ENCODE measurements at places on chromosomes 12 and 14. TPM values are rescaled to one million over a fixed set of nuclear protein-coding genes. Genes with fewer than 3 reads are reported as not detected.
A peak's percentile ranks its signal among the peaks of the same experiment; 100 is the strongest.

The ZBTB25 gene
- 30.4 TPM for total RNA-seq

The TRPV4 gene
- not detected for total RNA-seq

The HHIPL1 gene
- 0.39 TPM for total RNA-seq

The NINJ2 gene
- total RNA-seq, result 3.0 TPM

The TCL1B gene
- not detected for total RNA-seq

The ASIC1 gene
- 12.4 TPM for total RNA-seq

The B4GALNT1 gene
- 2.5 TPM for total RNA-seq

The KRT75 gene
- not detected for total RNA-seq

The TSPAN11 gene
- total RNA-seq, result 0.07 TPM

The TMEM117 gene
- total RNA-seq, result 1.3 TPM

The PRKAG1 gene
- 79.3 TPM for total RNA-seq

The ASCL1 gene
- total RNA-seq, result not detected

DNA sequence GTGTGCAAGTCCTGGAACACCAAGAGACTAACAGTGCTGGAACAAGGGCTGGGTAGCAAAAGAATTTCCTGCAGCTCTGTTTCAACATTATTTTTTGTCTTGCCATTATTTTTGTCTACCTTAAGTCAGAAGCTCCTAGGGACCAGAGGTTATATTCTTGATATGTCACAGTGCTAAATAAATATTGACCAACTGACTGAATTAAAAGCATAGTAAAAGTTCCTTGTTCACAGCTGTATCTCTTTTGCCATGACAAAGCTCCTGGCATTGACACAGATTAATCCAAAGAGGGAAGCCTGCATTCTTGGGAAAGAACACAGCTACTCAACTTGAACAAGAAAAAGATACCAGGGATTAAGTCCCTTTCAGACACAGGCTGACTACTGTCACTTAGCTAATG lies 136.5 kb downstream of the SPTSSA start:
- no peaks in the 10 kb centered on the region for H3K27me3 ChIP-seq
- no peaks in the 10 kb centered on the region for H3K4me1 ChIP-seq
- no peak for DNase-seq
- no peak overlapping the region for H3K4me3 ChIP-seq

DNA sequence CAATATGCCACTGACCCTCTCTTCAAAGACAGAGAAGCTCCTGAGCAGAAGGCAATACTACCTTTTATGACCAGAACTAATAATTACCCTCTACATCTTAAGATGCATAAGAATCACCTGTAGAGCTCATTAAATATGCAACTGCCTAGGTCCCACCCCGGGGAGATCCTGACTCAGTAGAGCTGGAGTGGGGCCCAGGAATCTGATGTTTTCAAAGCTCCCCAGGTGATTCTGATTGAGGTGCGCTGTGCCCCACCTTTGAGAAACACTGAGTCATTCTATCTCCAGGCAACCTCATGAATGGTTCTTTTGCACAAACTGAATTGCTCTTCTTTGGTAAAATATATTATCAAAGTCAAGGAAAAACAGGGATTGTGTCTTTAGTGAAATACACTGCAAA lies 149.3 kb upstream of the BMP4 start:
- H3K27me3 ChIP-seq, result no peaks in the 10 kb centered on the region
- no peak overlapping the region for H3K4me3 ChIP-seq
- H3K4me1 ChIP-seq, result no peaks in the 10 kb centered on the region
- H3K27ac ChIP-seq, result no peak overlapping the region

DNA sequence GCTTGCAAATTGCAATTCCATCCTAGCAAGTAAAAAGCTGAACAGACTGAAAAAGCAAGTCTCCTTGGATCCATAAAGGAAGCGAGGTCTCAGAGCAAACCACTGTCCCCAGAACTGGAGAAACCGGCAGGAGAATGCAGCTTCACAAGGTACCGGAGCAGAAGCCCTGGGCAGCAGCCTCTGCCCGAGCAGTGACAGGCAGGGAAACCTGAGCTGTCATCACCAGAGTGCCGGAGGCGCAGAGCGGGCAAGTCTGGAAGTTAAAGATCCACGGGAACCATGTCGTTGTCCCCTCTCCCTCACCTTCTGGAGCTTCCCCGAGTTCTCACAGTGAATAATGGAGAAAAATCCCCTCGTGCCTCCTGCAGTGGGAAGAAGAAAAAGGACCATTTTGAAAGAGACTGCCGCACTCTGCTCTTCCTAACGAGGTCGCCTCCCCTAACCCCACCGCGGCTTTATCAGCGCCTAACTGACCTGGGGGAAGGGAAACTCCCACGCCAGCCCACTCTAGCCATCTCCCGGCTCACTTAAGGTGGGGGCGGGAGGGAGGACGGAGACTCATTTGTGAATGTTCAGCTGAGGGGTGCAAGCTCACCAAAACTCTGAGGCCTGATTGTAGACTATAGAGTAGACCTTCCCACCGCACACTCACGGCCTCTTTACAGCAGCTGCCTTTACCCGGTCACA lies 27.8 kb downstream of the FBXL14 start:
- DNase-seq, result no peak
- H3K36me3 ChIP-seq, result no peaks in the 10 kb centered on the region
- peaks cover 6% of the 10 kb centered on the region for H3K27me3 ChIP-seq
- no peaks in the 10 kb centered on the region for H3K4me1 ChIP-seq

- H3K27ac ChIP-seq, result no peak overlapping the region
- no peaks in the 10 kb centered on the region for H3K27me3 ChIP-seq
- H3K4me3 ChIP-seq, result no peak overlapping the region
- no peaks in the 10 kb centered on the region for H3K36me3 ChIP-seq
- no peaks in the 10 kb centered on the region for H3K4me1 ChIP-seq
- DNase-seq, result peak; percentile 39
Measured at GRCh38 chr12:105382771-105383622, 52.5 kb downstream of the C12orf75 start.

DNA sequence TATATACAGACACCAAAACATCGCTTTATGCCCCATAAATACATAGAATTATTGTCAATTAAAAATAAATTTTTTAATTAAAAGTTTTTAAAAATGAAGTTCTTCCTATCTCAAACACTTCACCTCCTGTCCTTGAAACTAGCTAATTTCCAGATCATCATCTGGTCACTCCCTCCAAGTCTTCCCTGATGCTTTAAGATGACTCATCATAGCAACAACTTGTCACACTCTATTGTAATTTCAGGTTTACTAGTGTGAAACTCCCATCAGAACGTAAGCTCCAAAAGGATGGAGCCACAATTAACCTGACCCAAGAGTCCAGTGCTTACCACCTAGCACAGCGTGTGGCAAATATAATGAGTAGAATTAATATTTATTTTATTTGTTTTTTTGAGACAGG lies 16.3 kb downstream of the GXYLT1 start:
- no peaks in the 10 kb centered on the region for H3K27me3 ChIP-seq
- H3K4me1 ChIP-seq, result peaks cover 47% of the 10 kb centered on the region
- no peak overlapping the region for H3K27ac ChIP-seq
- DNase-seq, result no peak
- H3K36me3 ChIP-seq, result no peaks in the 10 kb centered on the region
- no peak overlapping the region for H3K4me3 ChIP-seq

DNA sequence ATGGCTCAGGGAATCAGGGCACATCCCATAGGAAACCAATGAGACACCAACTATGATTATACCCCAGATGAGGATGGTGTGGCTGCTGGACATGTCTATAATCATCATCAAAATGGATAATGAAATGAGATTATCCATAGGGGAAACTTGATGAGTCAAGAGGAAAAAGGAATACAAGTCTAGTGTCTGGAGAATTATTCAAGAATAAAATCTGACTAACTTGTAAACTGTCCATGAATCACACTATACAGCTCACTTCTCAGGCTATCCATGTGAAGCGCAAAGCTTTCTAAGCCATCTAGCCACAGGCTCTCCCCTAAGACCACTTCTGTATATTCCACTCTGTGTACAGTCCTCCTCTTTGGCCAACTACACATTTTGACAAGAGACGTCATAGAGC lies 52.5 kb downstream of the DUSP16 start:
- peaks cover 21% of the 10 kb centered on the region for H3K4me1 ChIP-seq
- H3K27me3 ChIP-seq, result no peaks in the 10 kb centered on the region
- H3K4me3 ChIP-seq, result no peak overlapping the region
- no peak for DNase-seq
- H3K36me3 ChIP-seq, result peaks cover 3% of the 10 kb centered on the region

DNA sequence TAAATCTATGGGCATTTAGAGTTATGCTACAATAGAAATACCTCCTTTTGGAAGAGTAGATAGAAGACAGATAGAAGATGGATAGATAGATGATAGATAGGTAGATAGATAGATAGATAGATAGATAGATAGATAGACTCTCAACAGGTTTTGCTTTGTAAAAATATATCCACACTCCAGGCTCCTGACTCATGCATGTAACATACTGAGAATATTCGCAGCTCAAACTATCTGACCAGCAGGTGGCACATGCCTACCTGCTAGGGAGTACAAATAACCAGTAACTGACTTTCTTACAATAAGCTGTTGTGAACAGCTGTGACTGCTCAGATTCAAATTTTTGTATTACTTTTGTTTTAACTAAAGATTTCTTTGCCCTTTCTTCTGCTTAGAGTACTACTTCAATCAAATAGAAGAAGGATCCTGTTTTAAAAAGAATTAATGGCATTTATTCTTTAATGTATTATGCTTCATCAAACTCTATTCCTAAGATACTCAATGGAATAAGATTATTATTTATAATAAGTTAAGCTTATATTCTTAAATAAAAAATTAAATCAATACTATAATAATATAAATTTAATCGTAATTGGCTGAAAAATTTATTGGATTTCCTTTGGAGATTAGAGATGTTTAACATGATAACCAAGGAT lies 15.8 kb upstream of the CPNE8 start:
- no peak overlapping the region for H3K4me3 ChIP-seq
- no peak overlapping the region for H3K27ac ChIP-seq
- DNase-seq, result peak; percentile 31
- H3K36me3 ChIP-seq, result no peaks in the 10 kb centered on the region

GRCh38 chr14:91246051-91246852 lies 1.7 kb upstream of the GPR68 start:
- H3K27me3 ChIP-seq, result no peaks in the 10 kb centered on the region
- peak overlapping the region; percentile 88 for H3K4me3 ChIP-seq
- H3K4me1 ChIP-seq, result peaks cover 97% of the 10 kb centered on the region
- H3K36me3 ChIP-seq, result peaks cover 18% of the 10 kb centered on the region
- peak overlapping the region; percentile 85 for H3K27ac ChIP-seq

DNA sequence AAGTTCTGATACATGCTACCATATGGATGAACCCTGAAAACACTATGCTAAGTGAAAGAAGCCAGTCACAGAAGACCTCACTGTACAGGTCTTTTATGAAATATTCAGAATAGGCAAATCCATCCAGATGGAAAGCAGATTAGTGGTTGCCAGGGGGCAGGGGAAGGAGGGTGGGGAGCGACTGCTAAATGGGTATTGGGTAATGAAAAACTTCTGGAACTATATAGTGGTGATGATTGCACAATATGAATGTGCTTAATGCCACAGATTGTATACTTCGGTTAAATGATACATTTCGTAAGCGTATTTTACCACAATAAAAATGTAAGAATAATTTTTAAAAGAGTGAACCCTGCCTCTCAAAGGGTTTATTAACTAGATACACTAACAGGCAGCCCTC lies 11.8 kb upstream of the KSR2 start:
- H3K4me1 ChIP-seq, result no peaks in the 10 kb centered on the region
- H3K4me3 ChIP-seq, result no peak overlapping the region
- DNase-seq, result no peak
- H3K27ac ChIP-seq, result no peak overlapping the region
- H3K36me3 ChIP-seq, result no peaks in the 10 kb centered on the region

DNA sequence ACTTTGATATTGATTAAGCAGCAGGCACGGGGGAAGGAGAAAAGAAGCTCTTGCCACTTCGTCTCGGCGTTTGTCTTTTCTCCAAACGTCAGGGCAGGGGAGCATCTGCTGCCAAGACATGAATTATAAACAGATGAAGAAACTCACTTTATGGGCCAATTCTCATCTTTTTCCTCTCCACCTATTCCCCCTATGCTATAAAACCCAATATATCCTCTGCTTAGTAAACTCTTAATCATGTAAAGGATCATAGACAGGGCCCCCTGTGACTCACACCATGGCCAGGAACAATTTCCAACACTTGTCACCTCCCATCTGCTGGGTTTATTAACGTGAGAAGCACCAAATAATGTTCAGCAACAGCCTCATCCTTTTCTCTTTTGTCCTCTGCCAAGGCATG lies 1092.1 kb upstream of the TMEM132C start:
- peaks cover 4% of the 10 kb centered on the region for H3K36me3 ChIP-seq
- no peak overlapping the region for H3K27ac ChIP-seq

- H3K27ac ChIP-seq, result no peak overlapping the region
- H3K36me3 ChIP-seq, result peaks cover 6% of the 10 kb centered on the region
- H3K4me3 ChIP-seq, result no peak overlapping the region
- H3K4me1 ChIP-seq, result peaks cover 21% of the 10 kb centered on the region
- no peak for DNase-seq
- H3K27me3 ChIP-seq, result no peaks in the 10 kb centered on the region
Measured at GRCh38 chr14:95489214-95490137, 27.0 kb downstream of the SYNE3 start.

DNA sequence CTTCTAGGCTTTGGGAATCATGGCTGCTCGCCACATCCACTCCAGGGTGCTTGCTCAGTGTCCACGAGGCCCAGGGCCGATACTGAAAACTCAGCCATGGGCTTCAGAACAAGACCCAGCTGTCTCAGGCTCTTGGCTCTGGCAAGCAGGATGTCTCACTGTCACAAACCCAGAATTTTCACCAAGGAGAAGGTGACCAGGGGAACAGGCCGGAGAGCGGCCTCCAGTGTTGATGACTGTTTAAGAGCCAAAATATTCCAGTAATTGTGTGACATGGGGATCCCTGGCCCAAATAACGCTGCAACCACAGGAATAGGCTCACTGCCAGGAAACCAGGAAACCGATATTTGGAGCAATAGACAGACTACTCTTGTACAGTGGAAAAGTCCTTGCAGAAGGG lies 9.8 kb upstream of the SERPINA5 start:
- H3K36me3 ChIP-seq, result no peaks in the 10 kb centered on the region
- H3K27me3 ChIP-seq, result no peaks in the 10 kb centered on the region
- no peak overlapping the region for H3K27ac ChIP-seq
- no peaks in the 10 kb centered on the region for H3K4me1 ChIP-seq
- no peak overlapping the region for H3K4me3 ChIP-seq
- DNase-seq, result no peak

GRCh38 chr12:28140404-28140803 lies 49.9 kb upstream of the CCDC91 start:
- no peak overlapping the region for H3K27ac ChIP-seq
- no peak overlapping the region for H3K4me3 ChIP-seq
- H3K36me3 ChIP-seq, result no peaks in the 10 kb centered on the region

- H3K4me1 ChIP-seq, result peaks cover 41% of the 10 kb centered on the region
- no peaks in the 10 kb centered on the region for H3K27me3 ChIP-seq
Measured at GRCh38 chr12:111838353-111838752, 3.7 kb upstream of the MAPKAPK5 start.

GRCh38 chr14:100293497-100294212 lies 12.6 kb downstream of the SLC25A29 start:
- no peak overlapping the region for H3K27ac ChIP-seq
- H3K27me3 ChIP-seq, result no peaks in the 10 kb centered on the region

GRCh38 chr12:111532751-111533150 lies 66.4 kb downstream of the ATXN2 start:
- no peak overlapping the region for H3K27ac ChIP-seq
- peaks cover 14% of the 10 kb centered on the region for H3K4me1 ChIP-seq
- peaks cover 3% of the 10 kb centered on the region for H3K36me3 ChIP-seq
- H3K27me3 ChIP-seq, result no peaks in the 10 kb centered on the region
- no peak for DNase-seq

GRCh38 chr12:121139286-121139685 lies 6.6 kb downstream of the P2RX7 start:
- H3K4me3 ChIP-seq, result no peak overlapping the region
- peaks cover 28% of the 10 kb centered on the region for H3K4me1 ChIP-seq
- no peaks in the 10 kb centered on the region for H3K36me3 ChIP-seq
- DNase-seq, result no peak
- no peak overlapping the region for H3K27ac ChIP-seq

- no peaks in the 10 kb centered on the region for H3K27me3 ChIP-seq
- H3K4me3 ChIP-seq, result no peak overlapping the region
- H3K27ac ChIP-seq, result no peak overlapping the region
- DNase-seq, result no peak
Measured at GRCh38 chr14:62369919-62370560, 607.8 kb downstream of the SNAPC1 start.

Measured in activated T-cell treated with anti-CD3 and anti-CD28 coated beads, Interleukin-2, amount 50 U/mL, for 72 hours (primary cell).